Naive thymus-derived CD4-positive, alpha-beta T cell (primary cell): ENCODE measurements at places on chromosomes 2 and 18. TPM values are rescaled to one million over a fixed set of nuclear protein-coding genes. Genes with fewer than 3 reads are reported as not detected.

GRCh38 chr2:159256159-159256558, 30.3 kb downstream of the WDSUB1 start:
- H3K27ac ChIP-seq, result no peak overlapping the region
- H3K4me1 ChIP-seq, result no peaks in the 10 kb centered on the region
- H3K36me3 ChIP-seq, result peaks cover 7% of the 10 kb centered on the region
- H3K27me3 ChIP-seq, result no peaks in the 10 kb centered on the region

- no peak overlapping the region for H3K4me3 ChIP-seq
- H3K4me1 ChIP-seq, result no peaks in the 10 kb centered on the region
- DNase-seq, result no peak
- no peaks in the 10 kb centered on the region for H3K36me3 ChIP-seq
- H3K27ac ChIP-seq, result no peak overlapping the region
Observed at GRCh38 chr2:110759411-110759810, 27.0 kb downstream of the ACOXL start.

ATP6V1B1 gene
- total RNA-seq, result not detected

GRCh38 chr2:23454501-23455120, 69.6 kb downstream of the KLHL29 start:
- H3K4me1 ChIP-seq, result peaks cover 41% of the 10 kb centered on the region
- no peak for DNase-seq
- H3K27ac ChIP-seq, result no peak overlapping the region
- H3K36me3 ChIP-seq, result no peaks in the 10 kb centered on the region

- no peaks in the 10 kb centered on the region for H3K4me1 ChIP-seq
- no peaks in the 10 kb centered on the region for H3K27me3 ChIP-seq
- H3K4me3 ChIP-seq, result no peak overlapping the region
Observed at GRCh38 chr2:219969508-219969907, 342.1 kb downstream of the SLC4A3 start.

- H3K36me3 ChIP-seq, result peaks cover 19% of the 10 kb centered on the region
- H3K27me3 ChIP-seq, result no peaks in the 10 kb centered on the region
- no peak for DNase-seq
- no peak overlapping the region for H3K4me3 ChIP-seq
- no peaks in the 10 kb centered on the region for H3K4me1 ChIP-seq
Observed at GRCh38 chr2:3168230-3168891, 209.3 kb downstream of the EIPR1 start.

LYPD6 gene
- total RNA-seq, result not detected

DNA sequence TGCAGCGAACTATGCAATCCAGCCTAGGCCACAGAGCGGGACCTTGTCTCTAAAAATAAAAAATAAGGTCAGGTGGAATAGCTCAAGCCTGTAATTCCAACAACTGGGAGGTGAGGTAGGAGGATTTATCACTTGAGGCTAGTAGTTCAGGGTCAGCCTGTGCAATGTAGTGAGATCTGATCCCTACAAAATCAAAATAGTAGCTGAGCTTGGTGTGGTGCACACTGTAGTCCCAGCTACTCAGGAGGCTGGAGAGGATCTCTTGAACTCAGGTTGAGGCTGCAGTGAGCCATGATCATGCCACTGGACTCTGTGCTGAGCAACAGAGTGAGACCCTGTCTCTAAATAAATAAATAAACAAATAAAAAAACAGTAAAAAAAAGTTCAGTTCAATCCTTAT, 5.7 kb downstream of the MBD5 start:
- H3K27me3 ChIP-seq, result no peaks in the 10 kb centered on the region
- no peaks in the 10 kb centered on the region for H3K36me3 ChIP-seq
- no peak overlapping the region for H3K4me3 ChIP-seq
- peaks cover 20% of the 10 kb centered on the region for H3K4me1 ChIP-seq
- DNase-seq, result no peak
- no peak overlapping the region for H3K27ac ChIP-seq

- peaks cover 4% of the 10 kb centered on the region for H3K27me3 ChIP-seq
- H3K27ac ChIP-seq, result no peak overlapping the region
- H3K36me3 ChIP-seq, result no peaks in the 10 kb centered on the region
- DNase-seq, result no peak
Observed at GRCh38 chr18:22296304-22296703, 121.4 kb downstream of the CTAGE1 start.

GBX2 gene
- not detected for total RNA-seq

SLC9A4 gene
- 0.08 TPM for total RNA-seq

GRCh38 chr18:34117319-34117718, 107.4 kb downstream of the NOL4 start:
- H3K4me1 ChIP-seq, result no peaks in the 10 kb centered on the region
- DNase-seq, result no peak
- H3K27ac ChIP-seq, result no peak overlapping the region

- DNase-seq, result peak; percentile 75
- peak overlapping the region; percentile 6 for H3K4me3 ChIP-seq
- no peaks in the 10 kb centered on the region for H3K27me3 ChIP-seq
- H3K36me3 ChIP-seq, result no peaks in the 10 kb centered on the region
Observed at GRCh38 chr2:106085181-106085940, 108.7 kb downstream of the UXS1 start.

AFG3L2 gene
- total RNA-seq, result 26.3 TPM

- no peak overlapping the region for H3K4me3 ChIP-seq
- peaks cover 28% of the 10 kb centered on the region for H3K4me1 ChIP-seq
- no peaks in the 10 kb centered on the region for H3K36me3 ChIP-seq
- DNase-seq, result no peak
Observed at GRCh38 chr2:230784795-230785194, 72.2 kb downstream of the CAB39 start.

DNA sequence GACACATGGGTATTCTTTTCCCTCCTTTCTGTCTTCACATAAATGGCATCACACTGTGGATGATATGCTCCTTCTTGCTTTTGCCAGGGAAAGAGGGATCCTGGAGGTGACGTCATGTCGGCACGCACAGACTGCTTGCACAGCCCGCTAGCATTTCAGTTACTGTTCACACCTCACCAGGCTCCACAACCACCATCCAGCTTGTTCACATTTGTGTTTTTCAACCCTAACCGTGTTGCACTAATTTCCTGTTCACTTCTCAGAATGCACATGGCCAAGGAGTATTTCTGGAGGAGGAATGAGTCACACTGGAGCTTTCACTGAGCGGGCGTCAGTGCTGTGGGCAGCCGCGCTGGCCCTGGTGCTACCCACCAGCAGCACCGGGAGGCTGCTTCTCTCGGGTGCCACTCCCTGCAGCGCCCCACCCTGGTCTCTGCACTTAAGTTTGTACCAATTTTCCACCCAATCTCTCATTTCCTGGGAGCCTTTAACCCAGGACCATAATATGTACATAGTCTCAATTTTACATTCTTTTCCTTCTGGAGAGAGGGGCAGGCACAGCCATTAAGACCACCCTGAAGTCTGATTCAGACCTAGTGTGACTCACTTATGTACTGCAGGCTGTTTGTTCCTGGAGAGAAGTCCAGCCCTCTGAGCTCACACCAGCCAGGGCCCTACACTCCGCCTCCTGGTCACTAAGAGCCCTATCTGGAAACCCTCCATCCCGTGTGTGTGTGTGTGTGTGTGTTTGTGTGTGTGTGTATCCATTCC, 65.1 kb downstream of the MBP start:
- peak overlapping the region; percentile 52 for H3K27ac ChIP-seq
- H3K4me3 ChIP-seq, result peak overlapping the region; percentile 35
- H3K4me1 ChIP-seq, result peaks cover 100% of the 10 kb centered on the region
- H3K27me3 ChIP-seq, result no peaks in the 10 kb centered on the region
- peaks cover 6% of the 10 kb centered on the region for H3K36me3 ChIP-seq

- DNase-seq, result no peak
- no peak overlapping the region for H3K4me3 ChIP-seq
- H3K27me3 ChIP-seq, result no peaks in the 10 kb centered on the region
- H3K36me3 ChIP-seq, result no peaks in the 10 kb centered on the region
Observed at GRCh38 chr2:54275541-54275940, 19.5 kb upstream of the TSPYL6 start.

DNA sequence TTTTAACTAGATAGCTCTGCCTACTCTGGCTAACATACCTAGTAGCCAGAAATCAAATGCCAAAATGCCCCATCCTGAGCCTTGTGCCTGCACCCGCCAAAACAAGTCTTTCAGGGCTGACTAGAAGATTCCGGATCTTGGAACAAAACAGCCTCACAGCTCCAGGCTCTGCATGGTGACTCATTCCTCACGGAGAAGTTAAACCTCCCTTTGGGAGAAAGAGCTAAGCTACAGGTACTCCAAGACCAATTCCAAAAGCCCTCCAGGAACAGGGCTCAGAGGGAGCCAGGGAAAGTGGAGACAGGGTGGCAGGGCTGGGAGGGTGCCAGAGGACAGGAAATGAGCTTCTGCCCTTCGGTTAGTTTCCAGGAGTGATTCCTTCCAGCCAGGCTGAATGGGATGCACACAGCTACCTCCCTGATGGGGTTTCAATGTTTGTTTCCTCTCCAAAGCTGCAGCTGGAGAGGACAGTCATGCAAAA, 295.6 kb downstream of the TNS1 start:
- DNase-seq, result no peak
- no peak overlapping the region for H3K27ac ChIP-seq
- H3K36me3 ChIP-seq, result no peaks in the 10 kb centered on the region
- no peak overlapping the region for H3K4me3 ChIP-seq
- H3K4me1 ChIP-seq, result no peaks in the 10 kb centered on the region

DNA sequence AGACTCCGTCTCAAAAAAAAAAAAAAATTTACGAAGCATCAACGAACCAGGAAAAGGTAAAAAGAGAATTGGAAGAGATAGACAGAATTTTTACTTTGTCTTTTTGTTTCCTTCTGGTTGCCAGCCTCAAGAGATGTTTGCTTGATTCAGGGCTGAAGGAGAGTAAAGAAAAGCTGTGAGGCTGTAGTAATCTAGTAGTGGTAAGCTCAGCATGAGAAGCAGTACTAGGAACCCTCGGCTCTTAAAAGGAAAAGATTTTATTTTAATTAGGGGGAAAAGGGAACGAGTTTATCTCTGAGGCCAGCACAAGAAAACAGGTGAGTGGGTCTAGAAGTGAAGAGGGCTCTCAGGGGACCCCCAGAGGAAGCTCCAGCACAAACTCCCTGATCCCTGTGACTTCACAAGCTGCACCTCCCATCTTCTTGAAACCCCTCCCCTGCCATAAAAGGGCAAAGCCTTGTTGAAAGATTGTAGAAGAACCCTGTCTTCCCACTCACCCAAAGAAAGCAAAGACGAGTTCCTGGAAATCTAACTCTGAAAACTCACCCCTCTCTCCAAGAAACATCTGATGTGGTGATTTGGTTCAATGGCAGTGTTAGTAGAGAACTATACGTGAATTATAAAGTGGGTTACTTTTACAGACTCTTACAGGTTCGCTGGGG, 8.6 kb downstream of the RBMS1 start:
- H3K27ac ChIP-seq, result peak overlapping the region; percentile 70
- peaks cover 23% of the 10 kb centered on the region for H3K4me1 ChIP-seq
- no peak for DNase-seq
- H3K36me3 ChIP-seq, result no peaks in the 10 kb centered on the region

DNA sequence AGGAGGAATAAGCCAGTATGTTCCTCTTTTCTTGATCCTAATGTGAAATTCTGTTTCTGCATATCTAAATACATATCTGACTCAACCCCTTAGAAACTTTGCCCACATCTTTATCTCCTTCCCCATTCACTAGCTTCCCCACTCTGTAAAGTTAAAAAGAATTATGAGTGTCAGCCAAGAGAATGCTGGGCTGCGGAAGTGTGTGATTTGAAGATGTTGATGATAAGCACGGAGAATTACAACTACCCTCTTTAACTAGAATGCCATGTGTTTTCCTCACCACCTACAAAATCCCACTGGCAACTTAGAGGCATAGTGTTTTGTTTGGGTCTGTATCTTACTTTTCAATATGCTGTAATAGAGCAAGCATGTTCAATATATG, 490.4 kb upstream of the FANCL start:
- H3K36me3 ChIP-seq, result no peaks in the 10 kb centered on the region
- no peak overlapping the region for H3K4me3 ChIP-seq
- H3K4me1 ChIP-seq, result no peaks in the 10 kb centered on the region
- DNase-seq, result no peak
- H3K27me3 ChIP-seq, result no peaks in the 10 kb centered on the region

CYTIP gene
- 406 TPM for total RNA-seq

- H3K4me1 ChIP-seq, result no peaks in the 10 kb centered on the region
- H3K36me3 ChIP-seq, result peaks cover 4% of the 10 kb centered on the region
- H3K27ac ChIP-seq, result no peak overlapping the region
- H3K27me3 ChIP-seq, result no peaks in the 10 kb centered on the region
Observed at GRCh38 chr2:24680196-24680595, 113.0 kb downstream of the PTRHD1 start.

HRH4 gene
- total RNA-seq, result not detected

DNA sequence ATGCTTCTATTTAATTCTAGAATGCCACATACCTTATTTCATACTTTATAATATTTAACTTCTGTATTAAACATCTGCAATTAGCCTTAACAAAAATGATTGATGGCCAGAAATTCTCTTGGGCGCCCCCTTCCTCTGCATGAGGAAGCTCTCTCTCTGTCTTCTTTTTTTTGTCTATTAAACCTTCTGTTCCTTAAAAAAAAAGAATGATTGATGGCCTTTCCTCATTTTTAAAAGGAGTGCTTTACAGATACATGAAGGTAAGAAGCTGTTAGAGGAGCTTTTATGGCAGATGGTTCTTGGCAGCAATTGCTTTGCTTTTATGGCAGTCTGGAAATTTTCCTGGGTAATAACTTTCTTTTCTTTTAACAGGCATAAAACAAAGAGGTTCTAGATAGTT, 526.9 kb downstream of the SLC4A3 start:
- no peaks in the 10 kb centered on the region for H3K36me3 ChIP-seq
- no peaks in the 10 kb centered on the region for H3K27me3 ChIP-seq
- H3K27ac ChIP-seq, result no peak overlapping the region
- H3K4me1 ChIP-seq, result no peaks in the 10 kb centered on the region
- H3K4me3 ChIP-seq, result no peak overlapping the region
- DNase-seq, result no peak

DNAJC27 gene
- 18.5 TPM for total RNA-seq

- H3K27me3 ChIP-seq, result no peaks in the 10 kb centered on the region
- peaks cover 44% of the 10 kb centered on the region for H3K4me1 ChIP-seq
- peaks cover 18% of the 10 kb centered on the region for H3K36me3 ChIP-seq
- no peak overlapping the region for H3K4me3 ChIP-seq
Observed at GRCh38 chr2:61179701-61180639, 18.0 kb downstream of the C2orf74 start.

DNER gene
- not detected for total RNA-seq

- no peak overlapping the region for H3K4me3 ChIP-seq
- no peak overlapping the region for H3K27ac ChIP-seq
- H3K27me3 ChIP-seq, result no peaks in the 10 kb centered on the region
- H3K36me3 ChIP-seq, result no peaks in the 10 kb centered on the region
- no peaks in the 10 kb centered on the region for H3K4me1 ChIP-seq
Observed at GRCh38 chr18:35827275-35827902, 145.1 kb upstream of the RMP24 start.

HNRNPA3 gene
- 202 TPM for total RNA-seq

GRCh38 chr2:231786917-231787292, 660 bp downstream of the COPS7B start:
- H3K27ac ChIP-seq, result peak overlapping the region; percentile 82
- peaks cover 33% of the 10 kb centered on the region for H3K36me3 ChIP-seq
- peaks cover 31% of the 10 kb centered on the region for H3K4me1 ChIP-seq
- peak overlapping the region; percentile 88 for H3K4me3 ChIP-seq
- no peak for DNase-seq
- H3K27me3 ChIP-seq, result no peaks in the 10 kb centered on the region

- H3K27ac ChIP-seq, result no peak within 1 kb of the TSS
- H3K4me3 ChIP-seq, result peak within 1 kb of the TSS; percentile 52
- peaks cover 16% of the 10 kb centered on the region for H3K27me3 ChIP-seq
- H3K36me3 ChIP-seq, result no peaks in the 10 kb centered on the region
- peaks cover 15% of the 10 kb centered on the region for H3K4me1 ChIP-seq
Observed at GRCh38 chr18:49561289-49562193, at the start of gene LIPG. TSS of gene LIPG (plus strand) at chr18:49562057. CDS start at chr18:49562309, 252 bp downstream.

POTEC gene
- not detected for total RNA-seq
